Stimulated activated naive CD4-positive, alpha-beta T cell treated with Interleukin-2 at 50 U/mL for 16 hours (primary cell): ENCODE measurements at places on chromosomes 5 and 9.

GRCh38 chr5:95798048-95798447, 24.5 kb downstream of the GLRX start:
- no peak for DNase-seq

DNA sequence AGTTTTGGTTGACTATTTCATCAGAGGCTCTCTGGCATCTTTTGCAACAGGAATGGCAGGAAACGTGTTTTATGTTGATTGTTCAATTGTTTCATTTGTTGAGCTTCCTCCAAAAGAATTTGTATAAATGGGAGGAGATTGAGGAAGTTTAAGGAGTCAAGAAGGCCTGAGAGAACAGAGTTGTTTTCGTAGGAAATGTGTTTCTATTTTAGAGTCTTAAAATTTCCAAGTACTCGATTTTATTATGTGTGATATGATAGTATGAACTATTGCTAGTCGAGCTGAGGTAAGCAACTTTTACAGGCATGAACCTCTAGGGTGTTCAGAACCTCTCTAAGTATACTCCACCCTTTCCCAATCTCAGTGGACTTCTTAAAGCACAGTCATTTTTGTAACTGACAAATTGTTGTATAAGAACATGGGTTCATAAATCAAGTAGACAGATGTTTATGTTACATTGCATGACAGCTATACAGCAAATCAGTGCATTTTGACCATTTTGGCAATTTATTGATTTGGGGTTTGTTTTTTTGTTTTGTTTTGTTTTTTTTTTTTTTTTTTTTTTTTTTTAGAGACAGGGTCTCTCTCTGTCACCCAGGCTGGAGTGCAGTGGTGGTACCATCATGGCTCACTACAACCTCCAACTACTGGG, 47.4 kb downstream of the POLK start:
- no peak for DNase-seq

- no peak for DNase-seq
These were observed 231.7 kb upstream of the CDH12 start for GRCh38 chr5:23084815-23085214.

- DNase-seq = no peak
These were observed 694.3 kb downstream of the BRINP1 start for GRCh38 chr9:118674942-118675341.

GRCh38 chr9:75432386-75432785, 344.1 kb downstream of the OSTF1 start:
- no peak for DNase-seq

GRCh38 chr5:38866362-38867031, 20.7 kb downstream of the OSMR start:
- no peak for DNase-seq

- DNase-seq = no peak
These were observed 44.4 kb upstream of the SAP30L start for GRCh38 chr5:154401355-154401754.

DNA sequence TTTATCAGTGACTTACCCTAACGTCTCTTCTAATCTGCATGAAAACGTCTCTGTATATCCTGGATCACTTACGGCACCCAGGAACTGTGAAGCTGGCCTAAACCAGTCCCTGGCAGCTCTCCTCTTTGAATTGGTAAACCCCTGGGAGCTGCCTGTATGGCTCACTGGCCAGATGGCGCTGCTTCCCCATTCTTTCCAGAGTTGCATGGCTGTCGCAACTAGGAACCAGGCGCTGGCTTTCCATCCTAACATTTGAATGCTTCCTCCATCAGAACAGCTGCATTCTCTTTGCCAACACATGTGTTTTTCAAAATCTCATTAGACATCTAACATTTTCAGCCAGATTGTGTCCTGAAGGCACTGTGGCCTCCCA, 8.0 kb upstream of the PCA3 start:
- DNase-seq = no peak

- DNase-seq = no peak
These were observed 1.9 kb downstream of the HK3 start for GRCh38 chr5:176897263-176897662.

DNA sequence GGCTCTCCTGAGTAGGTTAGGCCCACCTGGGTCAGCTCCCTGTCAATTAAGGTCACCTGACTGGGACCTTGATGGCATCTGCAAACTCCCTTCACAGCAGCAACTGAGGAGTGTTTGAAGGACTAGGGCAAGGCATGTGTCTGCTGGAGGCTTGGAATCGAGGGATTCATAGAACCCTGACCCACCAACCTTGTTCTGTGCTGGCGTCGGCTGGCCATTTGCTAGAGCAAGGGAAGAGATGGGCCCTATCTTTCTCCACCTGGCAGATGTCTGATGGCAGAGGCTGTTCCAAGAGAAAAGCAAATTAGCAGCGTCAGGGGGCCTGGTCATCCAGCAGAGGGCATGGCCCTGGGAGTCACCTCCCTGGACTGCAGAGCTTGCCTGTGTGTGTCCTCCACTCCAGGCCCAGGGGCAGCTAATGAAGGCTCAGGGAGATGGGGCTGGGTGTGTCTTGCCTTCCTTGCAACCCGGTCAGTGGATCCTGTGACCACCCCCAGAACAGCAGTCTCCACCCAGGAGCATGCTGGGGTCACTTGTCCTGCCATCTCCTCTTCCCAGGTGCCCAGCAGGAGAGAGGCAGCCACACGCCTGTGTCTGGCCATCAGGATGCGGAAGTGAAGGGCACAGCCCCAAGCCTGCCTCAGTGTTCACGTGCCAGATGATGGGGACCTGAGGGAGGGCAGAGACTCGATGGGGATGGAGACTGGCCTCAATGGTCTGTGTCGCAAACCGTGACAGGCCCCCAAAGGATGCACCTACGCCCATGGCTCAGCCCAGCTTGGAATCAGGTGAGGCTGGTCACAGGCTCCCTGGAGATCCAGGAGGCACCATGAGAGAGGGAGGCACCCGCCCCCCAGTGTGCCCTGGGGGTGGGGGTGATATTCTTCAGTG, 53.9 kb downstream of the BARX1 start:
- no peak for DNase-seq

DNA sequence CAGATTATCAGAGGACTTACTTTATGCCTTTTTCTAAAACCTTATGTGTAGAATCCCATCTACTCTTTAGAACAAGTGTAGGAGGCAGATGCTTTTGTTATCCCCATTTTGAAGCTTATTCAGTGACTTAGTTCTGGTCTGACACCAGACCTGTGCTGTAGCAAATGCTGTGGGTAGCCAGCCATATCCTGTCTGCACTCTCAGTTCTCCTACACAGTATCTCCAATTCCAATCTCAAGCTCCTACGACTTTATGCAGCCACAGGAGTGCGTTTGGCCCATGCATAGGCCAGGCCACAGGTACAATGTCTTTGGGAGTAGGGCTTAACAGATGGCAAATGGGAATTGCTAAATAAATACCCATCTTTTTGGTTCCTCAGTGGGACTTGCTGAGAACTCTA, 292.6 kb downstream of the MCTP1 start:
- DNase-seq = no peak

DNA sequence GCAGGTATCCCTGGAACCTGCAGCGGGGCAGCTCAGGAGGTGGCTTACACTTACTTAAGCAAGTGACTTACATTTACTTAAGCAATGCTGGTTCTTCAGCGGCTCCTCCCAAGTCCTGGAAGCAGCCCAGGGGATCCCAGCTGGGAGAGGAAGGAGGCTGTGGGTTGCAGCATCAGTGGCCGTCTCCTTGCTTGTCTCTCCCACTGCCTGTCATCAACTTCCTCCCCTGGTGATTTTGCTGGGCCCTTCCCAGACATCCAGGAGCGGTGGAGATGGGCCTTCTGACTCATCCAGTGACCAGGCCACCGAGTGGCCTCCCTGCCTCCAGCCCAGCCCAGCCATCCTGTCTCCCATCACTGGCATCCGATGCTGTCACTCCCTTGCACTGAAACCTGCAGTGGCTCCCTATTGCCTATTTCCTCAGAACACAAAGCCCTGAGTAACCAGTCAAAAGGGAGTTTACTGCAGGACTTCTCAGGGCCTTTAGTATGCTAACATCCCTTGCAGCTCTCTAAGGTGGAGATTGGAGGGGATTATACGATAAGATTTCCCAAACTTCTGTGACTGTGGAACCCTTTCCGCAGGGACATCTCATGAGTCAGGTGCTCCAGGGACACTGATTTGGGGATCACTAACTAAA, 155.9 kb upstream of the PHYKPL start:
- no peak for DNase-seq

GRCh38 chr5:168699002-168699401, 119.8 kb upstream of the PANK3 start:
- DNase-seq = no peak

GRCh38 chr9:106648799-106649198, 214.2 kb upstream of the ZNF462 start:
- DNase-seq = no peak

DNA sequence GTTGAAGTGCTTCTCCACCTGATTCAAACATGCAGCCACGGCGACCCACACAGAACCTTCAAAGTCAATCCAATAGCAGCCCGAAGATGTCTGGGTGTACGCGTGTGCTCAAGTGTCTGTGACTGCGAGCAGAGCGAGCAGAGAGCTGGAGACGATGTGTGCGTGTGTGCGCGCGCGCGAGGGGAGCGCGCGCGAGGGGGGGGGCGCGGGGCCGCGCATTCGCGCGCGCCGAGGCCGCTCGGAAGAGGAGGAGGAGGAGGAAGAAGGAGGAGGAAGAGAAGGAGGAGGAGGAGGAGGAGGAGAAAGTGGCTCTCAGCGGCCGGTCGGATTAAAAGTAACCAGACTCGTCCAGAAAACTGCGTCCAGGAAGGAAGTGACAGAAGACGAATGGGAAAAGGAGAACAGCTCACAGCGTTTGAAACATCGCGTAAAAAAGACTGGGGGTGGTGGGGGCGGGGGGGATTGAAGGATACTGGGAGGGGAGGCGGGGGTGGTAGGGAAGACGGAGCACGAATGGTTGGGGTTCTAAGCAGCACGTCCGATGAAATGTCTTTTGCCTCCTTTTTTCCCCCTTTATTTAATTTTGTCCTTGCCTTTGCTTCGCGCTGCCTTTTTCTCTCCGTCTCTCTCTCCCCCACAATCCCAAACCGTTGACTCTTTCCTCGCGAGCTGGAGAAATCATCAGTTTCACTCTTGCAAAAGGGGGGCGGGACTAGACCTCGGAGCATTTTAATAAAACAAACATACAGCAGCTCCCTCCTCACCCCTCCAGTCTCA, at the start of gene MEF2C:
Gene MEF2C (minus strand): TSS at position 126 of the 777 bp plus-strand sequence. CDS start 59,396 bp downstream, outside the sequence.
- no peak for DNase-seq

GRCh38 chr9:93248386-93249040, 64.6 kb downstream of the WNK2 start:
- DNase-seq = no peak

GRCh38 chr5:389197-389821, 53.7 kb upstream of the EXOC3 start:
- DNase-seq = no peak

- peak; percentile 4 for DNase-seq
These were observed 71.5 kb upstream of the RPS23 start for GRCh38 chr5:82349652-82350051.

GRCh38 chr5:79464695-79465332, 49.1 kb downstream of the HOMER1 start:
- DNase-seq = no peak

GRCh38 chr5:168262042-168262743, 29.3 kb upstream of the WWC1 start:
- no peak for DNase-seq

GRCh38 chr5:24539613-24540012, 105.2 kb downstream of the CDH10 start:
- DNase-seq = no peak

- no peak for DNase-seq
These were observed at the start of gene CTNND2 for GRCh38 chr5:11904265-11904906. Gene CTNND2, minus strand, starts transcription at chr5:11904446. Its CDS starts 593 bp downstream, at chr5:11903853.

- DNase-seq = no peak
These were observed 120.0 kb upstream of the ACOT12 start for GRCh38 chr5:81513982-81514381.

- no peak for DNase-seq
These were observed 60.7 kb upstream of the RPS23 start for GRCh38 chr5:82338771-82339373.

DNA sequence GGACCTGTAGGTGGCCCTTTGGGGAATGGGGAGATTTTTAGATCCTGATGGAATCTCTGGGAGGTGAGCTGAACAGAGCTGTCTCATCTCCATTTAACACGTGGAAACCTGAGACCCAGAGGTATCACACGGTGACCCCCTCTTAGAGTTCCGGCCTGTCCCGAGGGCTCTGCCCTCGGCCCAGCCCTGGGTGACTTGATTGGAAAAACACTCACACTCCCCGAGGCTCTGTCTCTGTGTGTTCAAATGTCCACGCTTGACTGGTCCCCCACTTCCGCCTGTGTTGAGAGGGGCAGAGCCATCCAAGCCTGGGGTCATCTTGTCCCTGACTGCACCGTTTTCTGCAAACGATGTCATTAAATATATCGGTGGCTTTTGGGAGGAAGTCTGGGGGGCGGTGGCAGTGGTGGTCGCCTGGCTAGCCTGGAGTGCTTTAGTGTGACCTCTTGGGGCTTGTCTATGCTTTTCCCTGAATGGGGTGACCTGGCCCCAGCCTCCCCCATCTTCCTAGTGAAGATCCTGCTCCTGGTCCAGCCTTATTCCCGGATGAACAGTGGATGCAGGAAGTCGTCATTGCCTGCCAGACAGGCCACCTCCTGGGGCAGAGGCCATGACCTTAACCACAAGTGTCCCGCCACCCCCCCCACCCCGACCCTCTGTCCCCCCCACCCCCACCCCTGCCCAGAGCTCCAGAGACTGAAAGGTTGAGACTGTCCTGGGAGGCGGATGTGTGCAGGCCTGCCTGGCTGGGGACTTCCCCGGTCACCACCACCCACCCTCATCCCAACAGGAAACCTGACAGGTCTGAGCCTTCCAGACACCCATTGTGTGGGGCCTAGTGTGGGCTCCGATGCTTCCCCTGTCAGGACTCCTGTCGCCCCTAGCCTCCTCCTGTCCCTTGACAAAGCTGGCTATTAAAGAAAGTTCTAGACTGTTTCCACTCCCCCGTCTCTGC, 5.3 kb upstream of the DAB2IP start:
- no peak for DNase-seq

DNA sequence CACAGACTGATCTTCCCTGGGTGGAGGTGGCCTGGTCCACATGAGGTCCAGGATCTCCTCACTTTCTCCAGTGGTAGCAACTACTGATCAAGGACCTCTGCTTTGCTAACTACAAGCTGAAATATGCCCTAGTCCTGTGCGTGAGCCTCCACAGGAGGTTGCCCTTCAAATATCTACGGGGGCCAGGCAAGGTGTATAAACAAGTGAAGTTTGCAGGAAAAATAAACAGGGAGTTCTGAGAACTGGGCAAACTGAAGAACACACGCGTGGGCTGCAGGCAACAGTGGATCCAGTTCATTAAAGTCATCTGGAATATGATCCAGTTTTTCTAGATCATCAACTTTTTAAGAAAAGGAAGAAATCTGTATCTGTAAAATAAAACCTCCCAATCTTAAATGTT, 167.5 kb upstream of the NR3C1 start:
- no peak for DNase-seq

DNA sequence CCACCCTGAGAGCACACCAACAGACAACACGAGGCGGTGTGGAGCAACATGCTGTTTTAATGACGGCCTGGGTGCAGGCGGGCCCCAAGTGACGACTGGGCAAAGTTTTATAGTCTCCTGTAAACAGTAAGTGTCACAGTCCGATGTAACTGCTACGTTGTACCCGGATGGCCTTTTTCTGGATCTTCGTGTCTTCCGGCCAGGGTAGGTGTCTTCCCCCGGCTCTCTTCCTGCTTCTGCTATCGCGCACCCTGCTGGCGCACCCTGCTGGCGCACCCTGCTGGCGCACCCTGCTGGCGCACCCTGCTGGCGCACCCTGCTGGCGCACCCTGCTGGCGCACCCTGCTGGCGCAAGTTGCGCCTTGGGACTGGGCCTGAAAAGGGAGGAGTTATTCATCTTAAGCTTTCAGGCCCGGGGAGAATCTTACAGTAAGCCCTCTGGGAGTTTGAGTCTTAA, 143.0 kb upstream of the TARS1 start:
- no peak for DNase-seq
